Activated CD4-positive, alpha-beta T cell treated with anti-CD3 and anti-CD28 coated beads, Interleukin-2, amount 50 U/mL, for 16 hours (primary cell): ENCODE measurements at places on chromosomes 7 and 10.

DNA sequence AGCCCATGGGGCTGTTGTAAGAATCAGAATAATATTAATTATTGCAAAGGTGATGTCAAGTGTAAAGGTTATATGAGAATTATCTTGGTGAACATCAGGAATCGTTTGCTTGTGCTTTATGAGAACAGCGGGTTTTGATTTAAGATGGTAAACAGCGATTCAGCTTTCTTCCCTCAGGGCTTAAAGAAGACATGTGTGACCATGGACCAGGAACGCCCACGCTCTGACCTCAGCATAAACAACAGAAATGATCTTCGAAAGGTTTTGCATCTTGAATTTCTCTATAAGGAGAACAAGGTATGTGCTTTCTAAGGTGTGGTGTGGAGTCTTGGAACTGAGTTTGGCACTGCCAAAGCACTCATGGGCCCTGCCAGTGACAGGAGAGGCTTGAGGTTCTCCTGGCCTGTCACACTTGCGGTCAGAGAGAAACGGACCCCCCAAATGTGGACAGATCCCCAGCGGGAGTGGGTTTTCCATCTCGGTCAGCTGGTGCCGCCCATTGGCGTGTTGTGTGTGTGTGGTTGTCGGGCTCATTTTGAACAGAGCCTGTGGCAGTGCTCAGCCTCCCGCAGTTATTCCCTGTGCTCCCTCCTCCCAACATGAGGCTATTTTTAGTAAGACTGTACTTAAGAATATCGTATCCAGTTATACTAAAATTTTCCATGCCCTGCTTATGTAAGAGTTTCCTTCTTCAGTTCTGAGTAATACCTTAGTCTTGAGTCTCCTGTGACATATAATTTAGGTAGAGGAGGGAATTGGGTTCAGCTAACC is 7.2 kb downstream of the MINDY4 start:
- DNase-seq: no peak

- DNase-seq: no peak
Measured at GRCh38 chr10:15361131-15361530, 10.0 kb downstream of the FAM171A1 start.

DNA sequence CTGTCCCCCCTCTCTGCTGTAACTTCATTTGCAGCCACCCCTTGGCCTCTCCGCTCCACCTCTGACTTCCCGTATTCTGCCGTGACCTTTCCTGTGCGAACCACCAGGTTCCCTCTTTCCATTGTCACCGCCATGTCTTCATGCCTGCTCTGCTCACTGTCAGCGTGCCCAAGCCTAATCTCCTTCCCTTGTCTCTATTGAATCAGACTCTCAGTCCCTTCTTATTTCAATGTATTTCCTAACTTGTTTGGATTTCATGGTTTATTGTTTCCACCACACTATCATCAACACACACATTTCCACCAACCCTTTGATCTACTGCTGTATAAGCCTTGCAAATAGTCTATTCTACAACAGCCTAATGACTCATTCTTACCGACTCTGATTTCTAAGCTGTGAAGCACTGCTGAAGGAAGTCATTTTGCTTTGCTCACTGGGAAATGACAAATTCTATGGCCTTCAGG is 30.0 kb upstream of the INHBA start:
- no peak for DNase-seq

DNA sequence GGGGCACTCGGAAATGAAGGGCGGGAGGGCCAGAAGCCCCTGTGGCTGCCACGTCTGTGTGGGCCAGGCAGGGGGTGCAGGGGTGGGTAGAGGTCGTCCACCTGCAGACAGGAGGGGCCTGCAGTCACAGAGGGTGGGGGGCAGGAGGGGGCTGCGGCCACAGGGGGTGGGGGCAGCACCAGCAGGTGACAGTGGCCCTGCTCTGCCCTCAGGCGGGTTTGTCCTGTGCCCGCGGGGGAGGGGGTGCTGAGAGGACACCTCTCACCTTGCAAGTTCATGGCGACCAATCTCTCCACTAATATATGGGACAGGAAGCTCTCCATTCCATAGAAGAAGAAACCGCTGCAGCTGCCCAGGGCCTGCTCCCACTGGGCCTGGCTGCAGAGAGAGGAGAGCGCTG is 26.6 kb upstream of the NKX6-2 start:
- no peak for DNase-seq

DNA sequence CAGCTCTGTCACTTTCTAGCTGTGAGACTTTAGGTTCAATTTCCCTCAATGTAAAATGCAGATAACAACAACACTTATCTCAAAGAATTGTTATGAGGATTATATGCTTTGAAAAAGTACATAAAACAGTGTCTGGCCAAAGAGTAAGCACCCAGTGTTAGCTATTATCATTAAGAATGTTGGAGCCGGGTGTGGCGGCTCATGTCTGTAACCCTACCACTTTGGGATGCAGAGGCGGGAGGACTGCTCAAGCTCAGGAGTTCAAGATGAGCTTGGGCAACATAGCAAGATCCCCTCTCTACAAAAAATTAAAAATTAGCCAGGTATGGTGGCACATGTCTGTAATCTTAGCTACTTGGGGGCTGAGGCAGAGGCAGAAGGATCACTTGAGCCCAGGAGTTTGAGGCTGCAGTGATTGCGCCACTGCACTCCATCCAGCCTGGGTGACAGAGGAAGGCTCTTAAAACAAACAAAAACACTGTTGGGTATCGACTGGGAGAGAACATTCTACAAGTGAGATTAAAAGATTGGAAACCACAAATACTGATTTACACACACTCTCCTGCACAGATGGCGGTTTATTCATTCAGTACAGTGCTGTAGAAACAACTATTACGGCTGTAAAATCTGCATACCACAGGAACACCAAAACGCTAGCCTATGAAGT is 107.3 kb downstream of the PROSER2 start:
- no peak for DNase-seq

GRCh38 chr7:9945857-9946256 is 1027.8 kb upstream of the PHF14 start:
- DNase-seq: no peak

GRCh38 chr7:46133072-46133471 is 212.0 kb upstream of the IGFBP3 start:
- no peak for DNase-seq

- DNase-seq: no peak
Measured at GRCh38 chr7:24341691-24342413, 57.9 kb downstream of the NPY start.

DNA sequence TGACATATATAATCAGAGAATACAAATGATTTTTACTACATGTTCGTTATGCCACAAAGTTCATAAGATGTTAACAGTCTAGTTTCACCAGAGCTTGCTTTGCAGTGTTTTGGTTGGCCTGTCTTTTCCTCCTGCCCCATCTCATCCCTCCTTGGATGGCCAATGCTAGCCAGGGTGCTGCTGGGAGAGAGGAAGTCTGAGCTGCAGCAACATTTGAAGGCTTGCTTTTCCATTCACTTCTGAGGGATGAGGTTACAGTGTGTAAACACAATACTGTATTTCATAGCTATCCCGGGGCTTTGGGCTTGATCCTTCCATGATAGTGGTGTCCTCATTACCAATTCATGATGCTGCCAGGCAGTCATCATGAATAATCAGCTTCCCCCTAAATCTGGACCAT is 170.5 kb downstream of the RAB11FIP2 start:
- DNase-seq: no peak
